Right kidney (tissue), 9 donors: ENCODE measurements at places on chromosomes 7 and 10.

GRCh38 chr7:149725426-149725821, 48.0 kb downstream of the ZNF467 start:
- no peak for DNase-seq

DNA sequence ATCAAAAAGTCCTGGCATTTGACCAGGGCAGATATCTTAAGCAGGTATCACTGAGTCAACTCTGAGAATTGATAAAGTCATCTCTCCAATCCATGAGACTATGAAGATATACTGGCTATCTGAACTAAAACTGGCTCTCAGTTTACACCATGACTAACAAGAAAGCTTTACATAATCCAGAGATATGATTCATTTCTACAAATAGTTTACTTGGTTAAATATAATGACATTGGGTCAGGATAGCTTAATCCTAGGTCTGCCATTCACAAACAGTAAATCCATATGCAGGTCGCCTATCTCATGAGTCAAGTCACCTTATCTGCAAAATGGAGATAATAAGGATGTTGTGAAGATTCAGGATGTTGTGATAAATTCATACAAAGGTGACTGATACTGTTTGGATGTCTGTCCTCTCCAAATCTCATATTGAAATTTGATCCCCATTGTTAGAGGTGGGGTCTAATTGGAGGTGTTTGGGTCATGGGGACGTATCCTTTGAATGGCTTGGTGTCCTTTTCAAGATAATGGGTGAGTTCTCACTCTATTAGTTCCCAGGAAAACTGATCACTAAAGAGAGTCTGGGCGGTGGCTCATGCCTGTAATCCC, 117.4 kb downstream of the JMJD1C start:
- no peak for DNase-seq

GRCh38 chr7:41559426-41559825, 143.5 kb downstream of the INHBA start:
- no peak for DNase-seq

DNA sequence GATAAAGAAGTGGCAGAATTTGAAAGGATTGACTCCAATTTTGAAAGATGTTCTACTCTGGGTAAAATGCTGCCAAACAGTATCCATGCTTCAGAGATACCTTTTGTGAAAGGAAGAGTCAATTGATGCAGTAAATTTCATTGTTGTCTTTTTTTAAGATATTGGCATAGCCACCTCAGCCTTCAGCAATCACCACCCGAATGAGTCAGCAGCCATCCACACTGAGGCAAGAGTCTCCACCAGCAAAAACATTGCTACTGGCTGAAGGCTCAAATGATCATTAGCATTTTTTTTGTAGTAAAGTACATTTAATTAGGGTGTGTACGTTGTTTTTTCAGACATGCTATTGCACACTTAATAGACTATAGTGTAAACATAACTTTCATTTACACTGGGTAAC, 31.7 kb upstream of the CYP26C1 start:
- no peak for DNase-seq

DNA sequence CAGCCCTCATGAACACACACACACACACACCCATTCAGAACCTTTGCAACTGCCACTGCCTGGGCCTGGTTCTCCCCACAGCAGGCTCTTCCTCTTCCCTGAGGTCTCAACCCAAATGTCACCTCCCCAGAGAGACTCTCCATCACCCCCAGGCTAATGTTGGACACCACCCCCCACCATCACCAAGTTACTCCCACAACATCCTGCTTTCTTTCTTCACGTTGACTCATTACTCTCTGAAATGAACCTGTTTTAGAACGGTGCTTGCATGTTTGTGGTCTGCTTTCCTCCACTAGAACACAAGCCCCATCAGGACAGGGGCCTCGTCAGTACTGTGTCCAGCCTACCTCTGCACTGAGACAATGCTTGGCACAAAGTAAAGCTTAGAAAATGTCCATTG, 16.0 kb downstream of the AFAP1L2 start:
- no peak for DNase-seq

DNA sequence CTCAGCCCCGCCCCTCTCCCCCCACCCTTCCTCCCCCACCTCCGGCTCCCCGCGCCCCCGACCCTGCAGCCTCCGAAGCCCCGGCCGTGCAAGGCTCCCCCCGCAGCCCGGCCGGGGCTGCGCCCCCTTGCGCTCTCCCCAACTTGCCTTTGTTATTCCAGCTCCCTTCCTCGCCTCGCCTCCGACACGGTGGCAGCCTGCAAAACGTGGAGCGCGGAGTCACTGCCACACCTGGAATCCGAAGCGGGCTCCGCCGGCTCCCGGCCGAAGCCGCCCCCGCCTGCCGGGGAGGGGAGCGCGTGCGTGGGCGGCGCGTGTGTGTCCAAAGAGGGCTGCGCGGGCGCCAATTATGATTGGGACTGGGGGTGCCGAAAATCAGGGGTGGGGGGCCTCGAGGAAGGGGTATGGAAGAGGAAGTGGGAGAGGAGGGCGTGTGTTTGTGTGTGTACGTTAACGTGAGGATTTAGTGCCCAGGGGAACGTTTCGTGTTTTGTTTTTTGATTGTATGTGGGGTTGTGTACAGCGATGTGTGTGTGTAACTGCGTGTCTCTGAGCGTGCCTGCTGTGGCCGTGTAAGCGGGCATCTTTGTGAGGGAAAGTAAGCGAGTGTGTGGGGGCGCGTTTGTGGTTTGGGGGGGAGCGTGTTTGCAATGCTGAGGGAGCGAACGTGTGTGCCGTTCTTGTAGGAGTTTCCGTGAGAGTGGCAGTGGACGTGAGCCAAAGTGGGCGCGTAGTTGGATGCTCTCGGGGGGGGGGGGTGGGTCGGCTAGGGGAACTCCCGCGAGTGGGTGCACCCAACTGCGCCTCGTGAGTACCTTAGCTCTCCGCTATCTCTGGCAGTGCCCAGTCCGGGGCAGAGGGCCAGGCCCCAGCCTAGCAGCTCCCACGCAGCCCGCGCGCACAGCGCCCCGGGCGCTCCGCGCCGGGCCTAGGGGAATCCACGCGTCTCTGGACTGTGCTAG, 1.2 kb upstream of the ZMIZ1 start:
- DNase-seq, result peak; percentile 93

DNA sequence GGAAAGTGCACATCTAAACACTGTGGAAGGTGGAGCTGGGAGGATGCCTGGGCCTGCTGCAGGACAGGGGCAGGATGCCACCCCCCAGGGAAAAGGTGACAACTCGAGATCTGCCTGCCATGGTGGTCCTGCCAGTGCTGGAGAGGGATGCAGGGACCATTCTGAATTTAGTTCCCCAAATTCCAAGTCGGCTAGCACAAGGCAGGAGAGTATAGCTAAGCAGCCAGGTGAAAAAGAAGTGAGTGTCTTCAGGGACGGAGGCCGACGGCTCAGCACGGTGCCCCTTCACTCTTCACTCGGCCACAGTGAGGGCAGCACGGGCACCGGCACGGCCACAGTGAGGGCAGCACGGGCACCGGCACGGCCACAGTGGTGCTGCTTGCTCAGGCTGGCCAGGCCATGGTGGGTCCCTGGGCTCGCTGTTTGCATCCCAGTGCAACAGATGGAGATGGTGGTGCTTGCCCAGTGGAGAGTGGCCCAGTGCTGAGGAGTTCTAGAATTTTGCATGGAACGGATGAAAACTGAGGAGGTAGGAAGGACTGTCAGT, 161.3 kb upstream of the SHH start:
- DNase-seq, result no peak

DNA sequence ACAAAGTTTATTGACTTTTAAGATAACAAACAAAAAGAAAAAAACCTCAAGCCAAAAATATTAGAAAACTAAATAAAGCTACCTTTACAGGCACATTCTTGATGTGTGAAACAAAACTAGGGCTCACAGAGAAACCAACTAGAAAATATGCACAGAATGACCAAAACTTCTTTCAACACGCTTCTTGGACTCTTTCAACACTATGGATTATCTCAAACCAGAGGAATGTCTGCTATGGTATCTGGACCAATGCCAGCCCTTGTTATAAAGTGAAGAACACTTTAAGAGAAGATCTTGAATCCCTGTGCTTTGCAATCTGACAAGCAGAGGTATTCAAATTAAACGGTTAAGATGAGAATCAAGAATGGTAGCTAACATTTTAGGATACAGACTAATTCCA, 76.6 kb downstream of the DNAJC1 start:
- DNase-seq, result no peak

DNA sequence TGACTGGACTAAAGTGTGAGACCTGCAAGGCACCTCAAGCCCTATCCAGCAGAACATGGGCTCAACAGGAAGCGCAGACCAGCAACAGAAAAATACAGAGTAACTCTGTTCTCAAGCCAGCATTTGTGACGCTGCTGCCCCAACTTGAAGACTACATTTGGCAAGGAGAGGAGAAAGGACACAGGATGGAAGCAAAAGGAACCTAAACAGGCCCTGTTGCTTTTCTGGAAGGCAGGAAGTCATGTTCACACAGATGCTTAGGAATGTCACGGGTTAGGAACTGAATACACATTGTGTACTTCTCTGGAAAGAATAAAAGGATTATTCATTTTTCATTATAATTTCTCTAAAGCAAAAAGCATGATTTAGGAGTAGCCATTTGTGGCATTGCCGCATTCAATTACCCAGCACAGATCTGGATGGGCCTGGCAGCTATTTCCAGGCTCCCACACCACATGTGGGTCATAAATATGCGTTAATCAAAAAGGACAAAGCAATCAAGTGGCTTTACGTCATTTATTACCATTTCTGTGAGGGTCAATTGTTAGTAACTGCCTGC, 19.8 kb upstream of the TOMM7 start:
- no peak for DNase-seq

- peak; percentile 77 for DNase-seq
Measured at GRCh38 chr7:47327698-47328391, 254.1 kb downstream of the TNS3 start.

DNA sequence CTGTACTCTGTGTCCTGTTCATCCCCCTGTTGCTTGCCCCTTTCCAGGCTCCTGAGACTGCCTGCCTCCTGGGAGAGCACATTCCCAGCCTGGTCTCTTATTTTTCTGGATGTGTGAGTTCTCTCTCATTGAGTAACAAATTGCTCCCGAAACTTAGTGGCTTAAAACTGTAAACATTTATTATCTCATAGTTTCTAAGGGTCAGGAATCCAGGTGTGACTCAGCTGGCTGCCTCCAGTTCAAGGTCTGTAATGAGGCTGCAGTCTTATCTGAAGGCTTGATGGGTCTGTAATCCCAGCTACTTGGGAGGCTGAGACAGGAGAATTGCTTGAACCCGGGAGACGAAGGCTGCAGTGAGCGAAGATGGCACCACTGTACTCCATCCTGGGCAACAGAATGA, 53.6 kb upstream of the PRR15 start:
- DNase-seq, result no peak

GRCh38 chr7:43199371-43200160, 87.1 kb downstream of the HECW1 start:
- DNase-seq, result no peak

DNA sequence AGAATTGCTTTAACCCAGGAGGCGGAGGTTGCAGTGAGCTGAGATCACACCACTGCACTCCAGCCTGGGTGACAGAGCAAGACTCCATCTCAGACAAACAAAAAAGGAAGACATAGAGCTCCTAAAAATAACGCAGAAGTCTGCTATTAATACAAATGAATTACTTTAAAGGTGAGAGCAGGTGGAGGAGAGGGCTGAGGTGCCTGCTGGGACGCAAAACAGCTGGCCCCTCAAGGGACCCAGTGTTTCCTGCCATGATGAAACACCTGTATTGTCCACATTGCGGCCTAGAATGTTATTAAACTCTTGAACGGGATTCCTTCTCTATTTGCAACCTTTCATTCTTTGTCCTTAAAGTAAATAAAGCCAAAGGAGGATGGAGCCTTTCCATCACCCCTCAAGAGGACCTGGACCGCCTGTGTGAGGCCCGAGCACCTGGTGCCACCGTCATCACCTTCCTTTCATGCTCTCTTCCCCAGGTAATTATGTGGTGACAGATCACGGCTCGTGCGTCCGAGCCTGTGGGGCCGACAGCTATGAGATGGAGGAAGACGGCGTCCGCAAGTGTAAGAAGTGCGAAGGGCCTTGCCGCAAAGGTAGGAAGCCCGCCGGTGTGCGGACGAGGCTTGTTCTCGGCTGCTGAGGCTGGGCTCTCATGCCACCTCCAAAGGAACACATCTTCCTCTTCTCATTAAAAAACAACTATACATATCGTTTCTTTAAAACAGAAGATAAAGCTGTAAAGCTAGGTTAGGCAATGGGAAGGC, 136.7 kb downstream of the EGFR start:
- no peak for DNase-seq

- no peak for DNase-seq
Measured at GRCh38 chr10:11080564-11080984, 62.9 kb downstream of the CELF2 start.

DNA sequence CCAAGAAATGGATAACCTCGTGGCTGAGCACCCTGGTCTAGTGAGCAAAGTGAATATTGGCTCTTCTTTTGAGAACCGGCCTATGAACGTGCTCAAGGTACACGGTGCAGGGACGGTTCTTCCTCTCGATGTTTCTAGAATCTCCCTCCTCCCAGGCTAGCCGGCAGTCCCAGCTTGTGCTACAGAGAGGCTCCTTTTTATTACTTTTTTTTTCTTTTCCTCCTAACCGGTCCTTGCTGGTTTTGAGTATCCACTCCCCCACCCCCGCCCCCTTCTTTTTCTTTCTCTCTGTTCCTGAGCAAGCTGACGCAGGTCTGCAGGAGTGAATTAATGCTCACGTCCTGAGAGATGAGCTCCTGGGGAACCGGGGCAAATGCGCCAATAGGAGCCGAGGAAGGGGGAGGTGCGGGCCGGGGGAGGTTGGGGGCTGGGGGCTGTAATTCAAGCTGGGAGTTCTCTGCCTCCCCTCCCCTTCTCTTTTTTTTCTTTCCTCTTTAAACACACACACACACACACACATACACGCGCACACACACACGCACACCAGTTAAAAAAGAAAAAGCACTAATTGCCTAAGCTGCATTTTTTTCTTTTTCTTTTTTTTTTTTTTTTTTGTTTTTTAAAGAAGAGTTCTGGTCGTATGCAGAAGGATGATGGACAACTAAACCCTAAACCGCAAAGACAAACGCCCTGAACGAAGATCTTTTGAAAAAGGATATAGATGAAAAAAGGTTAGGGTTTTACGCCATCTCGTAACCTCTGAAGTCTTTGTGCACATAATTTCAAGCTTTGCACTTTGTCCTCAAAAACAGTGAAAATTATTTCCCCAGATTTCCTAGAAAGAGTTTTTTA, 6.6 kb downstream of the CPA2 start:
- no peak for DNase-seq

- DNase-seq, result no peak
Measured at GRCh38 chr10:97075961-97076525, 109.7 kb downstream of the SLIT1 start.

- no peak for DNase-seq
Measured at GRCh38 chr7:41287559-41288335, 415.1 kb downstream of the INHBA start.

DNA sequence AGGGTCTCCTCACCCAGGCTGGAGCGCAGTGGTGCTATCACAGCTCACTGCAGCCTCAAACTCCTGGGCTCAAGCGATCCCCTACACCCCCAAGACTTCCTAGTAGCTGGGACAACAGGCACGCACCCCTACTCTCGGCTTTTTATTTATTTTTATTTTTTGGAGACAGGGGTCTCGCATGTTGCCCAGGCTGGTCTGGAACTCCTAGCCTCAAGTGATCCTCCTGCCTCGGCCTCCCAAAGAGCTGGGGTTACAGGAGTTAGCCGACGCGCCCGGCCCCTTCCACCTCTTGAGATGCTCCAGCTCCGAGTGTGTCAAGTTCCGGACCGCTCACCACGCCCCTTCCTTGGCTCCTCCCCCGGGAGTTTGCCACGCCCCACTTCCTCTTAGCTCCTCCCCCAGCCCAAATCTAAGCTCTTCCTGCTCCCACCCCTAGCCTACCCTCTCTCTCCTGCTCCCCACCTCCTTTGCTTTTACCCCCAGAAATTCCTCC, 6.3 kb downstream of the NAT16 start:
- no peak for DNase-seq

- no peak for DNase-seq
Measured at GRCh38 chr7:154984601-154985188, 18.2 kb downstream of the PAXIP1 start.
